Activated CD4-positive, CD25-positive, alpha-beta regulatory T cell treated with anti-CD3 and anti-CD28 coated beads, Interleukin-2, amount 50 U/mL, for 16 hours (primary cell): ENCODE measurements at places on chromosomes 1 and 21.

DNA sequence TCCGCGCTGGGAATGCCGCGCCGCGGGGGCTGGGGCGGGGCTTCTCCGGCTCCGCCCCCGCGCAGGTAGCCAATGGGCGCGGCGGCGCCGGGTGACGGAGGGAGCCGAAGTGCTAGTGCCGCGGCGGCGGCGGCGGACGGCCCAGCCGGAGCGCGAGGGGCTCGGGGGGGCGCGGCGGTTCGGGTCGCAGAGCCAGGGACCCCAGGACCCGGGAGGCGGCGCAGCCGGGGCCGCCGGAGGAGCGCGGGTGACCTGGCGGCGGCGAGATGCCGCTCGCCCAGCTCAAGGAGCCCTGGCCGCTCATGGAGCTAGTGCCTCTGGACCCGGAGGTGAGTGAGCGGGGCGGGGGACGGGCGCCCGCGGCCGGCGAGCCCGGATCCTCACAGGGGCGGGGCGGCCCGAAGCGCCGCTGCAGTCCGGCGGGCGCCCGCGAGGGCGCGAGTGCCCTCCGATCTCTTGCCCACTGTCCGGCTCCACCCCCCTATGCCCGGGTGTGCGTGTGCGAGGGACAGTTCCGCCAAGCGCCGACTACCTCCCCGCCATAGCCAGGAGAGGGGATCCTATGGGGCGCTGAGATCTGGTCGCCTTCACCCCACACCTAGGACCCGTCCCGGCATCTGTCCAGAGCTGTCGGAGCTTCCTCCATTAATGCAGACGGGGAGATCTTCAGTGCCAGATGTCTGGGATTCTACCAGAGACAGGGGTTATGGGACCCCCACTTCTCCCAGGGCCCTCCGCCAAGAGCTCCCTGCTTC is at the start of gene RPS6KA1:
TSS of gene RPS6KA1 (plus strand) at position 107 of the 755 bp plus-strand sequence. CDS start at position 267, 160 bp downstream.
- DNase-seq = no peak

- DNase-seq = no peak
Observed at GRCh38 chr1:198160946-198161614, 4.3 kb downstream of the NEK7 start.

DNA sequence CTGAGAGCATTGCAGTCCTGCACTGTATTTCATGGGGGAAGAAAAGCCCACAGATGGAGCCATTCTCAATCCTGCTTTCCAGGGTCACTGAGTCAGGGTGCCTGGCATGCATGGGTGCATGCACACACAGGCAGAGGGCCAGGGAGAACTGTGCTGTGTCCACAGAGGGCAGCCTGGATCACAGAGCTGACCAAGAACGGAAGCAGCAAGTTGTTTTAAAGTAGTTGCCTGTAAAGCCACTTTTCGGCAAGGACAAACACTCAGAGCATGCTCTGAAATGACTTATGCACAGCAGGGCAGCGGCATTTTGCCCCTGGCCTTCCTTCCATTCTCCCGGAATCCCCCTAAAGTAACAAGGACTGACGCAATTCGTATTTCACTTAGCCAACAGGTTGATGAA is 3.6 kb downstream of the ERG start:
- DNase-seq = no peak

- DNase-seq = no peak
Observed at GRCh38 chr1:30904962-30905335, 3.6 kb downstream of the SDC3 start.

DNA sequence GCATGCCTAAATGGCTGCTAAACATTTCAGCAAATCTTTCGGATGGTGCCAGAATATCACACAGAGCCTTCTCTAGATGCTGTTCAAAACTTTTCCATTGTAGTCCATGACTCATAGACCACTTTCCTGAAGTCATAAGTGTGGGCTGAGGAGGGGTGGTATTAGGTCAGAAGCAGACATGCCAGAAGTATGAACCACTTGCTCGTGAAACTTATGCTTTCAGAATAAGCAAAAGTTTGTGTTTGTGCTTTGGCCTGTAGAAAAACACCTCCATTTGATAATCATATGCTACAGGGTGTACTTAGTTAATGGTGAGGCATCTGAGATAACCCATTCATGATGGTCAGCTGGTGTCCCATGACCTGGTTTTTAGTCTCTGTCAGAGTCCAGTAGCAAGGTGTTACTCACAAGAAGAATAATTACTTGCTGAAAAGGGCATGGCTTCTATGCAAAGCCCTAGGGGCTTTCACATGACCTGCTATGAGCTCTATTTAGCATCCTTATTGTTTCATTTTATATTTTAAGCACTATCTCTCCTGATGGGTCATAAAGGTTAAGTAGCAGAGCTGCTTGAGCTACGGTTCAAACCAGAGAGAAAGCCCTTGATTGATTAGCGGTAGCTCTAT is 183.1 kb upstream of the IVNS1ABP start:
- no peak for DNase-seq

DNA sequence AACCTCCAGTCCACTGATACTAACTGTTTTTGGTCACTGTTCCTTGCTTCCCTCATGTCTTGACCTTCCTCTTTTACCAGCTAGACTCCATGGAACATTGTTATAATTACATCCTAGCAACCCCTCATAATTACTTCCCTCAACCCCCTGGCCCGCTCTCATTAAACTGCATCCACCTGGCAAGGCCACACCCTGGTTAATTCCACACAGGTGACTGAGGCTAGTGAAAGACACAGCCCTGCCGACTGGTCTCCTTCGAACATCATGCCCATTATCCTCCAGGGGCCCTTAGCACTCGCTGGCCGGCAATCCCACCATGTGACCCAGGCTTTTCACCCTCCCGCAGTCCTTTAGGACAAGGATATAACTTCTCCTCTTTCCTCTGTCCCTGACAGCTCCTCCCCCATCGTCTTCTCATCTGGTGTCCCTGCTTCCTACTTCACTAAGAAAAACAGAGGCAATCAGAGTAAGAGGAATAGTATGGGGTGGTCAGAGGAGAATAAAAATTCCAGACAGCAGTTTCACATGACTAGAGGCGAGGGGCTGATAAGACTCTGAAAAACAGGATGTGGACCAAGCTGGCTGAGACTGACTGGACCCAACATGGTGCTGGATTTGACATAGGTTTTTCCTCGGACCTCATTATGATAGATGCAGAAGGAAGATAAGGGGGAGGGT is 8.8 kb upstream of the TENT5B start:
- DNase-seq = no peak

- DNase-seq = no peak
Observed at GRCh38 chr1:47621483-47621882, 183.6 kb downstream of the FOXD2 start.

GRCh38 chr1:208108646-208109330 is 135.4 kb downstream of the PLXNA2 start:
- no peak for DNase-seq

DNA sequence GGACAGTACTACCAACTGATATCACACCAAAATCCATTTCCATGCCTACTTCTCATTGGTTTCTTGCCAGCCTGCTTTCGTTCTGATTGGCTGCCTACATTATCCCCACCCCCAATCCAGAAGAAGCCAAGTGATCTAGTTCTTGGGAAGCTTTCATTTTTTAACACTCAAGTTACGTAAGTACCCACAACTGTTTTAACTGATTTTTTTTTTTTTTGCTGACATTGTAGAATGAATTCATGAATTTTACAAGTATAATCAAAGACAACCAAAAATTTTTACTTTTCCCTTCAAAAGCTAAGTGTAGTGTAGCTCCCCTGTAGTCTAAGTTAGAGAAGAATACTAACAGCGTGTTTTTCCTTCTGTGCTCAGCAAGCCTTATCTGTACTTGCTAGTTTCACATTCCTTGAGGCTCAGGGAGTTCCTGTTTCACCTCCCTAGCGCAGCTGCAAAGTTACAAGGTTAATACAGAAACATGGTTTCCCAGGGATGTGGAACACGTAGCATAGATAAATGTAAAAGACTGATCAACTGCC is at the start of gene SLC9C2:
TSS of gene SLC9C2 (minus strand) at position 17 of the 536 bp plus-strand sequence. CDS start 1,296 bp downstream, outside the sequence.
- DNase-seq = no peak

GRCh38 chr1:63148825-63149645 is 173.3 kb upstream of the FOXD3 start:
- no peak for DNase-seq

DNA sequence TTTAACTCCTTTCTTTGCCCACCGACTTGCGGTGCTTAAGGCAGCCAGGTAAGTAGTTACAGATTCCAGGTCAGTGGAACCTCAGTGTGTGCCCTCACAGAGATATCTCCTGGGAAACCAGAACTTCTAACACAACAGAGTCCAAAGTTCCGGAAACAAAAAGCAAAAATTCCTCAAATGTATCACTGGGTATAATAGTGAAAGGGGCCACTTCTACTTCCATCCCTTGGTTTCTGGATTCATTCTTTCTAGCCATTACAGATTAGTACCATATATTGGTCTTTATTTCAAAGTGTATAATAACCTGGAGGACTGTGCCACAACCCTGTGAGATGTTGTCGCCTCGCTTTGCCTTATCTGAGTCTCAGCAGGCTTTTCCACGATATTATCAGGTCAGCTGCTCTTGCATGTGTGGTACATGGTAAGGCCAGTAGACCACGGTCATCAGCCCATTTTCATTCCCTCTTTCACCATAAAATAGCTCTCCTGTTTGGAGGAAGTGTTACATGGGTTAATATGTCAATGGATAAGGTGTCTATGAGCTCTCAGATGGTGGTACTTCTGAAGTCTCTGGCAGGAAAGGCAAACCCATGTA is 14.9 kb upstream of the VASH2 start:
- DNase-seq = no peak

GRCh38 chr1:73623946-73624345 is 574.0 kb downstream of the LRRIQ3 start:
- DNase-seq = no peak
